Activated T-cell treated with anti-CD3 and anti-CD28 coated beads for 48 hours (primary cell): ENCODE measurements at places on chromosomes 7 and 10.

DNA sequence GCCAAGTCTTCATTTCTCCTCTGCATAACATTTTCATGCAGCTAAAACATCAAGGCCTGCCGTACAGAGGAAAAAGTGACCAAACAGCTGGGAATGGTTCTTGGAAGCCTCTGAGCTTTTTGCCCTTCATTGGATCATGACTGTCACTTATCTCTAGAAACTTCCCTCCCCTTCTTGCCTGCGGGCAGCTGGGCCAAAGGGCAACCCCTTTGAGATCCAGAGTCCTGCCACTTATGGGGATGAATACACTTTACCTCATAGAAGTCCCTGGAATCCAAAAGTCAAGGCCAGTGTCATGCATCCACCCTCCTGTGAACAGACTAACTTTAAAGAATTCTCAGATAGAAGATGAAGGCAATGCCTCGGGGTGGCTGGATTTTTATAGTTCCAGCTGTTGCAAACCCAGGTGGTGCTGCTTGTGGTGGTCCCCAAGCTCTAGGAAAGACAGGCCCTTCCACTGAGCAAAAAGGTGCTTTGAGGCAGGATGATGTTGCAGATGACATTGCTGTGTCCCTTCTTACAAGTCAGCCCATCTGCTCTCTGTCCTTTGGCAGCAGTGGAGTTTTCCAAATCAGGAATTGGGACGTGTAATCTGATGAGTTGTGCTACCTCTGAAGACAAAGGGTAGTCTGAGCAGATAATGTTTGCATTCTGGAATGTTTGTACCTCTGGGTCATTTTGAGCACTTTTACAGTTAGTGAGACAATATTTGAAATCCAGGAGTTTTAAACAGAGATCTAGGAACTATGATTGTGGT is 64.2 kb downstream of the LRMDA start:
- DNase-seq, result no peak

DNA sequence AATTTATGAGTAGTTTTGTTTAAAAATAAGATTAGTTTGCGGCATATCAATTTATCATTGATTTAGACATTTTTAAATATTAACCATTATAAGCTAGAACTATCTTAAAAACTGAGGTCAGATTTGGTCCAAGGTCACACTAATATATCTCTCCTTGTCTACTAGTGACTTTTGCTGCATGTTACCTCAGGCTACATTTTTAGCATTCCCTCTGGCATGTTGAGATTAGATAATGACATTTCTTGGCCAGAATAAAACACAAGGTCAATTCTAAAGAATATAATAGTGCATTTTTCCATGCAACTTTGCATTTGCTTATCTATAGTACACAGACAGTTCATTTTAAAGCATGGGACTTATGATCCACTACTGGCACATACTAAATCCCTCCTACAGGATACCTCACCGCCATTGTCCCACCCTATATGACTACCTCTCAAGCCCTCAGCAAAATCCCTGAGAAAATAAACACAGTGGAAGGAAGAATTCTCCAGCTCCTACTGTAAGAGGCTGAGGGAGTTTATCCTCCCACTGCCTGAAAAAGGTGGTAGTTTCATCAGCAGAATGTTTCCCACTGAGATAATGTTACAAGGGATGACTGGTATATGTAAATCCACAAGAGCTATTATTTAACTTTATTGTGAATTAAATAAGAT is 816.4 kb downstream of the GRM8 start:
- DNase-seq, result no peak

DNA sequence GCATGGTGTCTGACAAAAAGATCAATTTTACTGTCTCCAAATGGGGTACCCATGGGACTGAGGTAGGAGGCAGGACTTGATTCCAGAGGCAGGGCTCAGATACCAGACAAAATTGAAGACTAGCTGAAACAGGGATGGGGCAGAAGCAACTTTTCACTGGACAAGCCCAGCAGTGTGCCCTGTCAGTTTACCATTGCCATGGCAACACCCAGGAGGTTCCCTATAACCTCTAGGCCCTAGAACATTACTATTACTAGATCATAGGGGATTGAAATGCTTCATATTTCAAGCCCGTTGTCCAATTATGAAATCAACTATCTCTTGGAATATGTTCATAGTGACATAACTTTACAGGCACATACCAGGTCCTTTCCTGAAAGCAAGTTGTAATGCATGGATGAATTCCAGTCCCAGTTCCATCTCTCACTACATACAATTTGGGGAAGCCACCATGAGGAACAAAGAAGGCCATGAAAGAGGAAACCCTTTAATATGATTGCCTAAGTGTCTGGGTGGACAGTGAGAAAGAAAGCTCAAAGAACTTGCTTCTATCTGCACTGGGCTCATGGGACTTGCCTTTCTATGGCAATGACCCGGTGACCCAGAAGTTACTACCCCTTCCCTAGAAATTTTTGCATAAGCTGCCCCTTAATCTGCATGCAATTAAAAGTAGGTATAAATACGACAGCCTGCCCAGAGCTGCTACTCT is 557.9 kb downstream of the KCNMA1 start:
- no peak for DNase-seq

DNA sequence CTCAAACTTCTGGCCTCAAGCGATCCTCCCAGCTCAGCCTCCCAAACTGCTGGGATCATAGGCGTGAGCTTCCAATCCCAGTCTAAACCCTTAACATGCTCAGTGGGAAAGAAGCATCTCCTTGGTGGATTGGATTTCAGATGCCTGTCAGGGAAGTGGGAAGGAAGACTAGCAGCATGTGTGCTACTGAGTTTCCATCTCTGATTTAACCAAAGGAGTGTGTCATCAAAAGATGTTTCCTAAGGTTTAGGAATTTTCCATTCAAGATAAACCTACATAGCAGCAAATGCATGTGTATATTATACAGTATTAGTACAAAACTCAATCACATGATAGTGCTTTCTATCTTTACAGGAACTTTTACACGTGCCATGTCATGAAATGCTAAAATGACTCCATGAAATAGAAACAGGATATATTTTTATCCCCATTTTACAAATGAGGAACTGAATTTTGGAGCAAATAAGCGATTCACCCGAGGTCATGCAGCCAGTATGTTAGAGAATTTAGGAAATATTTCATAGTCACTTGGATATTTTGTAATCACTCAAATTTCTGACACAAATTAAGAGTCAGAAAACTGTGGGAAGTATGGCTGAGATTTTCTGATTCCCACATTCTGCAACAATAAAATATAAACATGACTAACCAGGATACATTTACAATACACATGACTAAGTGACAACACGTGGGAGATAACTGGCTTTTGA is 11.4 kb upstream of the TMEM26 start:
- DNase-seq, result no peak

- no peak for DNase-seq
Observed at GRCh38 chr10:88534072-88534665, 48.9 kb downstream of the RNLS start.

GRCh38 chr7:16900209-16900768 is 18.5 kb upstream of the AGR3 start:
- no peak for DNase-seq

GRCh38 chr10:44806950-44807349 is 104.2 kb upstream of the TMEM72 start:
- DNase-seq, result no peak

- no peak for DNase-seq
Observed at GRCh38 chr7:30760514-30761213, 8.7 kb downstream of the INMT start.

DNA sequence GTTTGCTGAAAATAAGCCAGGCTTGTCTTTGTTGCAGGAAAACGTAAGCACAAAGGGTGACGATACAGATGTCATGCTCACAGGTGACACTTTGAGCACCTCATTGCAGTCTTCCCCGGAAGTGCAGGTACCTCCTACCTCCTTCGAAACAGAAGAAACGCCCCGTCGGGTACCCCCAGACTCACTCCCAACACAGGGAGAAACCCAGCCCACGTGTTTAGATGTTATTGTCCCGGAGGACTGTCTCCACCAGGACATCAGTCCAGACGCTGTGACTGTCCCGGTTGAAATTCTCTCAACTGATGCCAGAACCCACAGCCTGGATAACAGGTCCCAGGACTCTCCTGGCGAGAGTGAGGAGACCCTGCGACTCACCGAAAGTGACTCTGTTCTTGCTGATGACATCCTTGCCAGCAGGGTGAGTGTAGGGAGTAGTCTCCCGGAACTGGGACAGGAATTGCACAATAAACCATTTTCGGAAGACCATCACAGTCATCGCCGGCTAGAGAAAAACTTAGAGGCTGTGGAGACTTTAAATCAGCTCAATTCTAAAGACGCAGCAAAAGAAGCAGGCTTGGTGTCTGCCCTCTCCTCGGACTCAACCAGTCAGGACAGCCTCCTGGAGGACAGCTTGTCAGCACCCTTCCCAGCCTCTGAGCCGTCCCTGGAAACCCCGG is 18.3 kb upstream of the BHLHA15 start:
- no peak for DNase-seq

GRCh38 chr7:22442187-22442881 is 57.7 kb downstream of the STEAP1B start:
- DNase-seq, result no peak

GRCh38 chr7:81869670-81870069 is 99.8 kb upstream of the HGF start:
- DNase-seq, result no peak

DNA sequence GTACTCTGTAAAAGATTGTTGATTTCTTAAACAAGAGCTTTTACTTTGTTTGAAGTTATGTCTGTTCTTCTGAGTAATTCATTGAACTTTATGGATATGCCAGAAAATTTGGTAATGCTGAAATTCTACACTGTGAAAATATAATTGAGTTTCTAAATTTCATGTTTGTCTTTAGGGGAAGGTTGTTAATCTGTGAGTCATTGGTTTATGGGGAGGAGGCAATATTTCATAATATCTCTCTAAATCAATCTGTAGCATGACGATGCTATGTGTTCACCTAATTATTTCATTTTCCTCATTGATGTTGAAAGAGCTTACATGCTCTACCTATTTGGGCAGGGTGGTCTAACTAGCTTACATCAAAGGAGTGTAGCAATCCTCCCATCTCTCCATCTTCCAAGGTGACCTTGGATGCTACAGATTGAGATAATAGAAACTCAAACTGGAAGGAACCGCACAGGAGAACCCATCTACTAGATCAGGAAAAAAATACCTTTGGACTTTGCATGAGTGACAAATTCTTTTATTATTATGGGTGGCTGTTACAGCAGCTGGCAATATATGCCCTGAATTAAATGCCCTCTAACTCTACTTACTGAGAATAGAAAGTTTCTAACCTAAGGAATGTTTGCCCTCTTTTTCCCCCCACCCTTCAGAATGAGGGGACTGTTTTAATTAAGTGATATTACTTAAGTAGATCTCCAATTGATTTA is 8.4 kb upstream of the SNX13 start:
- DNase-seq, result no peak
